ENCODE measurements at places on chromosomes 16 and 17.

GRCh38 chr16:10729104-10730048 lies 14.3 kb upstream of the NUBP1 start:
- no peaks in the 10 kb centered on the region for H3K4me1 ChIP-seq
- H3K4me3 ChIP-seq, result no peak overlapping the region
- no peak overlapping the region for H3K27ac ChIP-seq
- H3K36me3 ChIP-seq, result no peaks in the 10 kb centered on the region

- DNase-seq, result no peak
- H3K36me3 ChIP-seq, result no peaks in the 10 kb centered on the region
- no peak overlapping the region for H3K27ac ChIP-seq
Observed at GRCh38 chr16:55126456-55126855, 195.8 kb downstream of the IRX5 start.

DNA sequence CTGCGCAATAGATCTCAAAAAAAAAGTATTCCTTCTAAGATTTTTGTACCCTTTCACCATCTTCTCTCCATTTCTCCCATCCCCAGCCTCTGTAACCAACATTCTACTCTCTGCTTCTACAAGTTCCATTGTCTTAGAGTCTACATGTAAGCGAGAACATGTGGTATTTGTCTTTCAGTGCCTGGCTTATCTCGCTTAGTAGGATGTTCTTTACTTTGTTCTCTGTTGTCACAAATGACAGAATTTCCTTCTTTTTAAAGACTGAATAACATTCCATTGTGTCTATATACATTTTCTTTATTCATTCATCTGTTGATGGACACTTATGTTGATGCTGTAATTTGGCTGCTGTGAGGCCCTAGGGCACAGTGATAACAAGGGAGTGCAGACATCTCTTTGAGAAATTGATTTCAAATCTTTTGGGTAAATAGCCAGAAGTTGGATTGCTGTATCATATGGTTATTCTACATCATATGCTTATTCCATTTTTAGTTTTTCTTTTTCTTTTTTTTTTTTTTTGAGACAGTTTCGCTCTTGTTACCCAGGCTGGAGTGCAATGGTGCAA lies 37.7 kb upstream of the MYH10 start:
- no peak for DNase-seq
- H3K27ac ChIP-seq, result no peak overlapping the region
- no peak overlapping the region for H3K4me3 ChIP-seq
- H3K4me1 ChIP-seq, result no peaks in the 10 kb centered on the region
- H3K27me3 ChIP-seq, result peaks cover 26% of the 10 kb centered on the region
- H3K36me3 ChIP-seq, result no peaks in the 10 kb centered on the region

DNA sequence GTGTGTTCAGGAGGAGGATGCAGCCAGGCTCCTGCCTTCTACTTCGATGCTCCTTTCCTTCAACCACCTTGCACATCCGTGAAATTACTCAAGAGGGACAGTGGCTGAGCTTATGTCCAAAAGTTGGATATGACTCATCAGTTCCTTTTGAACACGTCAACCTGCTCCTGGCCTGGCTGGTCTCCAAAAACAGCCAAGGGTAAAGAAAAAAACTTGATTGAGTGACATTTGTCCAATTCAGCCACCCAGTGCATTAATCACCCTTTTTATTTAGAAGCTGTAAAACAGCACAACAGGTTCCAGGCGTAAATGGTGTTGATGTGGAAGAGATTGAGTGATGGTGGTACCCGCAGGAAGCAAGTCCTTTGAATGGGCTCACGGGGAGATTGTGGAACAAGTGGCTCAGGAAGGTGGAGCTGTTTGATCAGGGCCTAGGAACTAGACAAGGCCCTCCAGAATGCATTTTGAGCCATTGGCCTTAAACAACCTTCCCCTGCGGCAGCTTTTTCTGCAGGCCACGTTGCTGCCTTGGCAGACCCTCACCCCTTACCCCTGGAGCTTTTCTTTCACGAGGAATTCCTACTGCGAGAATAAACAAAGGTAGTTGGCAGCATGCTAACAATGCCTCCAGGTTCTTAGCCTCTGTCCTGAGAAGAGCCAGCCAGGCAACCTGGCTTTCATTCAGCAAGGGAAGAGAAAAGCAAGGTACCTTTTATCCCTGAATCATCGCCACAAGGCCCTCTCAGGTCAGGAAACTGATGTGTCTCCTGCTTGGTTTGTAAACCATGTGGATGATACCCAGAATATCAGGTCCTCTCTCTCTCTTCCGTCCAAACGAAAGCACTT lies 173.3 kb upstream of the CACNG5 start:
- H3K27me3 ChIP-seq, result no peaks in the 10 kb centered on the region
- DNase-seq, result no peak
- H3K36me3 ChIP-seq, result no peaks in the 10 kb centered on the region
- H3K4me1 ChIP-seq, result no peaks in the 10 kb centered on the region
- no peak overlapping the region for H3K27ac ChIP-seq
- H3K4me3 ChIP-seq, result no peak overlapping the region

DNA sequence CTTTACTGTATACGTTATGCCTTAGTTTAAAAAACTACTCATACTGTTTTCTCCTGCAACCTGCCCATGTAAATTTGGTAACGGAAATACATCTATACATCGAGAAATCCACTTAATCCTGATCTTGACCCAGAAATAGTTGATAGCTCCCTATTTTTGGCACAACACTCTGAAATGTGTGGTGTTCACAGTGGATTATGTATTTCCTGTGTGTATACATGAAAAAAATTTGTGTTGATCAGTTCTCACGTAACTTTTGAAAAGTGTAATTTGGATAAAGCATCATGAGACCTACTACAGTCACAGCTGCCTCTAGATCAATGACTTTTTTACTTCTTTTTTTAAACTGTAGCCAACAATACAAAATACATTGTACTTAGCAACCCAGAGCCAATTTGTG lies 90.7 kb downstream of the VMP1 start:
- peak overlapping the region; percentile 45 for H3K4me3 ChIP-seq
- H3K27ac ChIP-seq, result peak overlapping the region; percentile 38
- peaks cover 5% of the 10 kb centered on the region for H3K36me3 ChIP-seq

GRCh38 chr17:40470932-40471828 lies 27.9 kb downstream of the IGFBP4 start:
- H3K4me3 ChIP-seq, result no peak overlapping the region
- peaks cover 5% of the 10 kb centered on the region for H3K4me1 ChIP-seq
- peaks cover 3% of the 10 kb centered on the region for H3K36me3 ChIP-seq
- H3K27me3 ChIP-seq, result peaks cover 6% of the 10 kb centered on the region
- no peak overlapping the region for H3K27ac ChIP-seq
- no peak for DNase-seq

DNA sequence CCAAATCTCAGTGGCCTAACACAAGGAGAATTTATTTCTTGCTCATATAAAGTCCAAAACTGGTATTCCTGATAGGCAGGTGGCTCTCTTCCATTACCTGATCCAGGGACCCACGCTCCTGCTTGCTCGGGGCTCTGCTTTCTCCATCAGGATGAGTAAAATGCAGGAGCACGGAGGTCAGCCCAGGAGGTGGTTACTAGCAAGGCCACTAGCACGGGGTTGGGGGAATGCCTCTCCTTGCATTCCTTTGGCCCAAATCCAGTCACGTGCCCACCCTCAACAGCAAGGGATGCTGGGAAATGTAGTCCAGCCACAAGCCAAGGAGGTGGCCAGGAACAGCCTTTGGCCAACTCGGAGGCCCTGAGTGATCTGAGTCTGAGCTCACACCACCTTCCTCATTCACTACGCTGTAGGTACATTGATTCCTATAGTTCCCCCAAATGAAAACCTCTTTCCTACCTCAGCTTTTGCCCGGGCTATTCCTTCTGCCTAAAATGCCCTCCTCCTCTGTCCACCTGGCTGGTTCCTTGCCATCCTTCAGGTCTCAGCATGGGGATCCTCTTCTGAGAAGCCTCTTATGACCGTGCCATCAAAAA lies 38.3 kb upstream of the HAPSTR1 start:
- peaks cover 1% of the 10 kb centered on the region for H3K4me1 ChIP-seq
- no peaks in the 10 kb centered on the region for H3K36me3 ChIP-seq
- no peak for DNase-seq
- no peak overlapping the region for H3K27ac ChIP-seq
- H3K27me3 ChIP-seq, result peaks cover 25% of the 10 kb centered on the region
- H3K4me3 ChIP-seq, result no peak overlapping the region

DNA sequence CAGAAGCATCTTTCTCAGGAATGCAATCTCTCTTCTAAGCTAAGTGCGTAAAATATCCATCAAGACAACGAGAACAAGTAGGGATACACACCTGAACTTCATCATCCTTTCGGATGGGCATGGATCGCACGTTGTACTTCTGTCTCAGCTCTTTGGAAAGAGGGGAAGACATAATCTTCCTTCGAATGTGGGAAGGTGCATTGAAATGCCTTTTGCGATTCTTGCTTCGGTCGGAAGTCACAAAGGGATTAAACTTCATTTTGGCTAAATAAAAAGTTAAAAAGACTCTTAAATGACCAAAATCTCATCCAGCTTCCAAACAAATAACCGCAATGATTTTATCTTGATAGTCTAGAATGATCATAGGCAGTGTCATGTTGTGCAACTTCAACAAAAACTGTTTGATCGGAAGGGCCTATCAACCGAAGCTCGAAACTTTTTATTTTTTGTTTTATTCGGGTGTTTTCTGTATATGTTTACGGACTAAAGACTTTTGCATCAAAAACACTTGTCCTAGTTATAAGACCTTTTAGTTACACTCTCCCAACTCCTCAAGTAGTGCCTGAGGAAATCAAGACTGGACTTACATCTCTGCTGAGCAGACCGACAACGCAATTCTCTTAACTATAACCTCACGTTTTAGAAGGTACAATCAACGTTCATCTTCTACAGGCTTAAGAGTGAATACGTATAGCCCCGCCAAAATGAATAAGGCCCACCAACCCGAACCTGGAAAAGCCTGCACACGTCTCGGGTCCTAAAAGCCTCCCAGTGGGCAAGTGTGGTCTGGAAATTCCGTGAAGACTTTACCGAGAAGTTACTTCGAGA lies 727 bp downstream of the RPL26 start:
- H3K4me3 ChIP-seq, result peak overlapping the region; percentile 98
- peaks cover 77% of the 10 kb centered on the region for H3K36me3 ChIP-seq
- H3K4me1 ChIP-seq, result peaks cover 41% of the 10 kb centered on the region
- DNase-seq, result no peak
- H3K27me3 ChIP-seq, result no peaks in the 10 kb centered on the region
- H3K27ac ChIP-seq, result peak overlapping the region; percentile 96

- H3K27ac ChIP-seq, result no peak overlapping the region
- no peak overlapping the region for H3K4me3 ChIP-seq
- no peak for DNase-seq
- H3K27me3 ChIP-seq, result no peaks in the 10 kb centered on the region
- H3K36me3 ChIP-seq, result peaks cover 77% of the 10 kb centered on the region
Observed at GRCh38 chr16:84087001-84087400, 29.7 kb downstream of the MBTPS1 start.

DNA sequence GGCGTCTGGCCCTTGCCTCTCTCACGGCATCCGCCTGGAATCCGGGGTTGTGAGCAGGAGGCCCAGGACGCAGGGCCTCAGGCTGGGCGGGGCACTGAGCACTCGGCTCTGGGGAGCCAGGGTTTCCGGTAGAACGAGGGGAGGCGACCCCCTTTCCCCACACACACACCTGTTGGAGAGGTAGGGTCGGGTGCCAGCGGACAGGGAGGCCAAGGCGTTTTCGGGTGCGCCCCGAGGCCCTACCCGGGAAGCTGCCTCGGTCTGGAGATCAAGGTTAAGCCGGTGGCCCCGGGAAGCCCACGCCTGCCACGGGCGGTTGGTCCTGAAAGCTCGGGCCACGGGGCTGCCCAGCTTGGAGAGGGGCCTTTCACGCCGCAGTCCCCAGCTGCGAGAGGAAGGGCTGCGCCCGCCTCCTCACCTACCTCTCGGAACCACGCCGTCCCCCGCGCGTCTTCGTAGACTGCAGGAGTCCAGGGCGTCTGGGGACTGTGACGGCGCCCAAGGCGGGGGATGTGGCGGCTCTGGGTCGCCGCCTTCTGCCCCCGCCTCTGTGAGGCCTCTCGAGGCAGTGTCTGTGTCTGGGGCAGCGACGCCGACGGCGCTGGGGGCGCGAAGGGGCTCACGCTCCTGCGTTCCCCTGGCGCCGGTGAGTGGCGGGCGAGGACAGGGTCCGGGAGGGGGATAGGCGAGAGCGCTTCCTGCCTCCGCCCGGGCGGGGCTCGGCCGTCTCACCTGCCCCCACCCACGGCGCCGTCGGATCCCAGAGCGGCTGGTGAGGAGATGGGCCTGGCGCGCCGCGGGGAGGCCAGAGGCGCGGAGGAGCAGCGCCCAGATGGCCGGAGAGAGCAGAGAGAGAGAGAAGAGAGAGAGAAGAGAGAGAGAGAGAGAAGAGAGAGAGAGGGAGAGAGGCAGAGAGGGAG lies 20.3 kb upstream of the HOXB9 start:
- H3K27ac ChIP-seq, result peak overlapping the region; percentile 76
- peaks cover 69% of the 10 kb centered on the region for H3K27me3 ChIP-seq
- peaks cover 18% of the 10 kb centered on the region for H3K4me1 ChIP-seq
- peak; percentile 31 for DNase-seq

DNA sequence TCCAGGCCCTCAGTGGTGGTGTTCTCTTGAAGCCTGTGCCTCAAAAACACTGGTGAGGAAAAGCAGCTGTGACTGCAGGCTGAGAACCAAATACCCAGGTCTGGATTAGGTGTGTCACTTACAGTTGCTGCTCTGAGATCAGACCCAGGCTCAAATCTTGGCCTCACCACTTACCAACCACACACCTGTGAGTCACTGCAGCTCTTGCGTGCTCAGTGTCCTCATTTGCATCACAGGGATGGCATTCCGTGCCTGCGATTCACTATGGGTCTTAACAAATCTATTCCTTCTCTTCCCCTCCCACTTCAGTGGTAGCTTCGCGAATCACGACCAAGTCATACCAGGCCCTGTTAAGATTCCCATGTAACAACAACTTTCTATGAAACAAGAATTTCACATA lies 233.4 kb upstream of the HSBP1 start:
- peaks cover 3% of the 10 kb centered on the region for H3K36me3 ChIP-seq
- no peak for DNase-seq
- H3K27ac ChIP-seq, result no peak overlapping the region
- H3K4me1 ChIP-seq, result no peaks in the 10 kb centered on the region

GRCh38 chr16:58906981-58907715 lies 173.0 kb upstream of the GOT2 start:
- no peaks in the 10 kb centered on the region for H3K4me1 ChIP-seq
- no peaks in the 10 kb centered on the region for H3K36me3 ChIP-seq
- H3K27ac ChIP-seq, result no peak overlapping the region
- H3K27me3 ChIP-seq, result no peaks in the 10 kb centered on the region
- no peak for DNase-seq

GRCh38 chr16:89393738-89394406 lies 96.5 kb downstream of the ANKRD11 start:
- H3K4me1 ChIP-seq, result peaks cover 49% of the 10 kb centered on the region
- peak overlapping the region; percentile 80 for H3K27ac ChIP-seq
- H3K27me3 ChIP-seq, result no peaks in the 10 kb centered on the region
- H3K4me3 ChIP-seq, result no peak overlapping the region
- DNase-seq, result no peak

GRCh38 chr16:67518676-67519075 lies 10.0 kb upstream of the RIPOR1 start:
- H3K4me3 ChIP-seq, result no peak overlapping the region
- peaks cover 19% of the 10 kb centered on the region for H3K4me1 ChIP-seq
- H3K36me3 ChIP-seq, result peaks cover 6% of the 10 kb centered on the region
- no peak overlapping the region for H3K27ac ChIP-seq

- H3K36me3 ChIP-seq, result peaks cover 19% of the 10 kb centered on the region
- H3K4me3 ChIP-seq, result peak overlapping the region; percentile 88
- H3K27me3 ChIP-seq, result no peaks in the 10 kb centered on the region
- peaks cover 75% of the 10 kb centered on the region for H3K4me1 ChIP-seq
- DNase-seq, result no peak
Observed at GRCh38 chr17:40068129-40068581, 5.4 kb downstream of the THRA start.

Data from effector memory CD8-positive, alpha-beta T cell (primary cell).